Posterior vena cava (tissue), 2 donors: ENCODE measurements at places on chromosomes 13 and 19. TPM values are rescaled to one million over a fixed set of nuclear protein-coding genes. Genes with fewer than 3 reads are reported as not detected.

GRCh38 chr13:76971215-76971614 is 20.7 kb upstream of the CLN5 start:
- no peak for DNase-seq

DNA sequence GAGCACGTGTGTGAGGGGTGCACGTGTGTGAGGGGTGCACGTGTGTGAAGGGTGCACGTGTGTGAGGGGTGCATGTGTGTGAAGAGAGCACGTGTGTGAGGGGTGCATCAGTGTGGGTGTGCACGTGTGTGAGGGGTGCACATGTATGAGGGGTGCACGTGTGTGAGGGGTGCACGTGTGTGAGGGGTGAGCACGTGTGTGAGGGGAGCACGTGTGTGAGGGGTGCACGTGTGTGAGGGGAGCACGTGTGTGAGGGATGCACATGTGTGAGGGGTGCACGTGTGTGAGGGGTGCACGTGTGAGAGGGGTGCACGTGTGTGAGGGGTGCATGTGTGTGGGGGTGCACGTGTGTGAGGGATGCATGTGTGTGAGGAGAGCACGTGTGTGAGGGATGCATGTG is 15.7 kb downstream of the RASA3 start:
- DNase-seq = no peak

DNA sequence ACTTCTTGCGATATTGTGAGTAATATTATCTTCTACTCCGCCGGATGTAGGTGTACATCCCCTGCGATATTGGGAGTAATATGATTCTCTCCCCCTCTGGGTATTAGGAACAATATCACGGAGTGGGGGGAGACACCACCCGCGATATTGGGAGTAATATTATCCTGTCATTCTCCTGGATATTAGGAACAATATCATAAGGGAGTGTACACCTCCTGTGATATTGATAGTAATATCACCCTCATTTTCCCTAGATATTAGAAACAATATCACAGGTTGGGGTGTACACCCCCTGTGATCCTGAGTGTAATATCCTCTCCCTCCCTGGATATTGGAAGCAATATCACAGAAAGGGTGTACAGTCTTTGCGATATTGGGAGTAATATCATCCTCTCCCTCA is 64.3 kb upstream of the CEACAM21 start:
- no peak for DNase-seq

DNA sequence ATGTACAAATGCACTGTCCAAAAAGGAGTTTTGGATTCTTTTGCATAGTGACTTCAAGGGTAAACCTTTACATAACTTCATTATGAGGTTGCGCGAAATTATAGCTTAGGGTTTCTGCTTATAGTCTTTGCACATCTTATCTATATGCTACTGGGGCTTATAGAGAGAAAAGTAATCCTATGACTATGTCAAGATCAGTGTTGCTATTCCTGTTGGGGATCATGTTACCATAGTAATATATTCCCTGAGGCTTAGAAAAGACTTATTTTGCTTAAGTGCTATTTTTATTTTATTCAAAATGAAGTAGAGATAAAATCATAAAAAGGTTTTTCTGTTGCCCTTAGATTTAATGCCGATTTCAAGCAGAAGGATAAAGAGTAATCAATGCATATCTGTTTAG is 14.7 kb upstream of the POSTN start:
- no peak for DNase-seq

DNA sequence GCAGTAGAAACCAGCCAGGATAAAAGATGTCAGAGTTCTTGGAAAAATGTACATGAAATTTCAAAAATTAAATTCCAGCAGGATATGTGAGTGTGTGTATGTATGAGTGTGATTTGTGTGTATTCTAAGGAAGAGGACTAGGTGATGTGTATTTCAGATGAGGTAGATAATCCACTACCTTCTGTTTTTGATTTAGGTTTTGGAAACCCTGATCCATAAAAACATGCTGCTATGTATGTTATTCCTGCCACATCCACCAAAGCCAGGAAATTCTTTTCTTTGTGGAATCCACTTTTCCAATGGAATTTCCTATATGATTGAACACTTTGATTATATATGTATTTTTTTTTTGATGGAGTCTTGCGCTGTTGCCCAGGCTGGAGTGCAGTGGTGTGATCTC is 276.9 kb downstream of the UQCRFS1 start:
- DNase-seq = no peak

Gene NACC1
- 37.6 TPM for total RNA-seq

- DNase-seq = no peak
Observed at GRCh38 chr13:108859197-108860012, 230.0 kb downstream of the MYO16 start.

DNA sequence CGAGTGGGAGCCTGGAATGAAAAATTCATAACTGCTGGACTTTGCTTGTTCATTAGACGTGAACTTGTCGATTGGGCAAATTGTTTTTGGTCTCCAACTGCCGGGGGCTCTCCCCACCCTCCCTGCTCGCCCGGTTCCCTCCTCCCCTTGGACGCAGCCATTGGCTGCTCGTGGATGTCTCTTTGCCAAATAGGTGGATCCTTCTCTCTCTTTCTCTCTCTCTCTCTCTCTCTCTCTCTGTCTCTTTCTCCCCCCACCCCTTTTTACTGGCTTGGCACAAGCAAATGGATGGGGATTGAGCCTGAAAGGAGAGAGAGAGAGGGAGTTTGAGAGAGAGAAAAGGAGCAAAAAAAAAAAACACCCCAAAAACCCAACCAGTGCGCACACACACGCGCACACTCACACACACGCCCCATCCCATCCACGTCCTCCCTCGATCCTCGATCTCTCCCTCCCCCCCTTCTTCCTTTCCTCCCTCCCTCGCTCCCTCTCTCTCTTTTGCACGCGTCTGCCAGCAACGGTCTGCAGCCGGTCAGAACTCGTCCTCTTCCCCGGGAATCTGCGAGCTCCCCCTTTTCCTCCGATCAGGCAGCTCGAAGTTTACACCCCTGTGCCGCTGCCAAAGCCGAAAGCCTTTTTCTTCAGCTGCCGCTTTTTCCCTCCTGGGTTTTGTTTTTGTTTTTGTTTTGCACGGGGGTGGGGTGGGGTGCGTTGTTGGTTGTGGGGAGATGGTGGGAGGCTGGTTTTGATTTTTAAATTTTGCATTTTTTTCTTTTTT is 27.8 kb downstream of the NFIX start:
- DNase-seq = peak; percentile 95

Gene RNF225
- not detected for total RNA-seq

- DNase-seq = no peak
Observed at GRCh38 chr13:76654263-76654662, 231.9 kb downstream of the KCTD12 start.

Gene GPC6
- total RNA-seq = 35.9 TPM
